Activated effector memory CD4-positive, alpha-beta T cell treated with Interleukin-2 at 50 U/mL for 16 hours (primary cell): ENCODE measurements at places on chromosomes 2 and 18.
A peak's percentile ranks its signal among the peaks of the same experiment; 100 is the strongest.

DNA sequence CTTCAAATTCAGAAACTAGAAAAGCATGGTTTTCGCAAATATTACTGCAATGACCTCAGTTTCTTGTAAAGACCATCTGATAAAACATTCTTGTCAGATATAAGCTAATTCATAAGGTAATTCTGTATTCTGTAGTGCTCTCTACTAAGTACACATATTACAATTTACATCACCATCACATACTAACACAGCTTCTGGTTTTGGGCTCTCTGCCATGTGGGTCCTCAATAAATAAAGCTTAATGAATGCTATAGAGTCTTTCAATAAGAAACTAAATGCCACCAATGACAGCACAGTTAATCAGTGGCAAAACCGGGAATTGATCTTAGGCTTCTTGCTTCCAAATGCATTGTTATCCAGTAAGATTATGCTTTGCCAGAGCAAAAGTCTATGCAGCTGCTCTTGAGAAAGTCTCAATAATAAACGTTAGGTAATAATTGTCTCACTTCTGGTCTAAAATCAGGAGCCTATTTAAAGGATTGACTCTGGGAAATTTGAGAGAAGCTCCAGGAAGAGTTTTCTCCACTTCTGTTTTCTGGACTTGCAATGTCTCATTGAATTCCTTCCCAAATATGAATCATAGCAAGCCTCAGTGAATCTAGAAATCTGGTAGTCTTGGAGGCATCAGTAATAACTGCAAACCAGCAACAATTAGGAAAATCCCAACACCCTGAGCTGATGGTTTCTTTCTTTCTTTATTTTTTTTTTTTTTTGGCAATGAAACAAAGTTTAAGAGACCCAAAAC, 67.9 kb upstream of the RAPGEF4 start:
- no peak for DNase-seq

DNA sequence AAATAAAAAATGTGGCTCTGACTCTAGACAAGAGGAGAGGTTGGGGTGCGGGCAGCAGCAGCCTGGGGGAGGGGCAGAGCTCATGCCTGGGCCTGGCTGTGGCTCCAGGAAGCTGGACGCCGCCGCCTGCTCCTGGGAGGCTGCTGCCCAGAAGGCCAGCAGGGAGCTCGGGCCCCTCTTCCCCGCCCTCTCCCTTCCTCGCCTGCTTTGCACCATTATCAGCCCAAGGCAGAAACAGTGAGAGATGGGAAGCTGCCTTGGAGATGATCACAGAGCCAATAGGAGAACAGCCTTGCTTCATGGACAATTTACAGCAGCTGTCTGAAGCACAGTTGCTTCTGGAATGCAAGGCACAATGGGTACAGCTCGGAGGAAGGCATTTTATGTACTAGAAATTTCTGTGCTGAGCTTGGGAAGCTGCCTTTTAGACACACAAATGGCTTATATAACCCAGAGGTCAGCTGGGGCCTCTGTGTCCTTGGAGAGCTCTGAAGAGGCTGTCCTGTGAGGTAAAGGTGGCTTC, 55.3 kb upstream of the AFF3 start:
- no peak for DNase-seq

- no peak for DNase-seq
Measured at GRCh38 chr18:8247700-8248099, 361.5 kb upstream of the RAB12 start.

- no peak for DNase-seq
Measured at GRCh38 chr2:66322506-66323260, 112.2 kb upstream of the MEIS1 start.

- no peak for DNase-seq
Measured at GRCh38 chr2:72920318-72921087, 3.2 kb downstream of the EMX1 start.

DNA sequence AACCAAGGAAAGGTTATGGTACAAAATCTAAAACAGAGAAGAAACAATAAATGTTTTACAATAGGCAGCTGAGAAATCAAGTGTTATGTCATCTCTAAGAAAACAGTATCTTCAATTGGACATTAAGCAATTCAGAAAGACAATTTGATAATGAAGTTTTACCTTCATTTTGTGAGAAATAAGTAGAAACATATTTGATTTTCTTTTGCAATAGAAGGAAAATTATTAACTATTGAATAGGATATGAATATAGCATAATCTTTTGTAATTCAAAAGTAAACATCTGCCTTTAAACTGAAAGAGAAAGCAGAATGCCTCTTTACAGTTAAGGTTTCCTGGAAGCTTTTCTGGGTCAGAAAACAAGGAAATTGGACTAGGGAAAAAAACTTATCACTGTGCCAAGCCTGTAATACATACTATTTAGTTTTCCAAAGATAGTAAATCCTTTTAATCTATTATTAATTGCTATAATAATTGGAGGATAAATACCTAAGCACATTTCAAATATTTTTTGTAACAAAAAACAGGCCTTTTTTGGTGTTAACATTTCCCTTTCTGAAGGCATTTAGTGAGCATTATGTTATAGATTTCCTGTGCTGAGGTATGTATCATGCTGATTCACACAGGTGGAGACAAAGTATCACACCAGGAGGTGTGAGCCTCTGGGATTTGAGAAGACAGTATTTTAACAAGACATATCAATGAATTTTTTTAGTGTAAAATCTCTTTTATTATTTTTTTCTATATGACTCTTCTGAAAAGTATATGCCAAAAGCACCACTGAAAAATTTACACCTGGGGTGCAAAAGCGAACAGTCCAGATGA, 947.0 kb upstream of the CDH2 start:
- DNase-seq, result no peak

DNA sequence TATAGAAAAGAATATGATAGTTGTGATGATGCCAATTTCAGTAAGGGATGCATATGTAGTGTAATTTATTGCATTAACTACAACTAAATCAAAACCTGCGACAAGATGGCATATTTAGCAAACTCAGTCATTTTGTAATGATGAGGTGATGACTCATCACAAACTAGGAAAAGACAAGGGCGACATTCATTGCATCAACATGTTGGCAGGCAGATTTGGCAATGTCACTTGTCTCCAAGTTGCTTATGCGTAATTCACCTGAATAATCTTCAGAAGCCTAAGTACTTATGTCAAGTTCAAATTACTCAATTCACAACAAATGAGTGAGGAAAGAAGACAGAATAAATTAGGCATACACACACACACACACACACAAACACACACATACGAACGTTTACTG, 273.2 kb upstream of the RGPD4 start:
- DNase-seq, result no peak

- no peak for DNase-seq
Measured at GRCh38 chr2:45258311-45258710, 249.1 kb upstream of the SIX2 start.

- DNase-seq, result no peak
Measured at GRCh38 chr2:105519516-105519915, 120.7 kb upstream of the FHL2 start.

GRCh38 chr2:204550751-204551511, 5.7 kb downstream of the PARD3B start:
- DNase-seq, result no peak

GRCh38 chr2:160418853-160419252, 74.8 kb downstream of the RBMS1 start:
- DNase-seq, result no peak

GRCh38 chr2:43609290-43609918, 13.6 kb upstream of the THADA start:
- no peak for DNase-seq

- DNase-seq, result peak; percentile 41
Measured at GRCh38 chr2:43221763-43222474, 4.5 kb downstream of the ZFP36L2 start.

DNA sequence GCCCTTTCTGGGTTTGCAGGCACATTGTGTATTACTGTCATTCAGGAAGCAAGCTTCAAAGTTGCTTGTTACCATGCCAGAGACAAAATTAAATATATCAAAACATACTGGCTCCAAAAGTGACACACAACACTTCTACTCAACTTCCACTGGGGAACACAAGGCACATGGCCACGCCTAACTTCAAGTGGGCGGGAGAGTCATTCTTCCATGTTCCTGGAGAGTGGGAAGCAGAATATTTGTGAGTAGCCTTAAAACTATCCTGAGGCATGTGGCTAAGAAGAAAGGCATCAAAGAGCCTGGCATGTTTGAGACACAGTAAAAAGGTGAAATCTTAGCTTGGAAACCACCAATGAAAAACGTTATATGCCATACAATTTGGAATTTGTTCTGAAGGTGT, 90.5 kb upstream of the TACR1 start:
- DNase-seq, result no peak

- DNase-seq, result no peak
Measured at GRCh38 chr2:201447086-201447485, 4.2 kb downstream of the TRAK2 start.

DNA sequence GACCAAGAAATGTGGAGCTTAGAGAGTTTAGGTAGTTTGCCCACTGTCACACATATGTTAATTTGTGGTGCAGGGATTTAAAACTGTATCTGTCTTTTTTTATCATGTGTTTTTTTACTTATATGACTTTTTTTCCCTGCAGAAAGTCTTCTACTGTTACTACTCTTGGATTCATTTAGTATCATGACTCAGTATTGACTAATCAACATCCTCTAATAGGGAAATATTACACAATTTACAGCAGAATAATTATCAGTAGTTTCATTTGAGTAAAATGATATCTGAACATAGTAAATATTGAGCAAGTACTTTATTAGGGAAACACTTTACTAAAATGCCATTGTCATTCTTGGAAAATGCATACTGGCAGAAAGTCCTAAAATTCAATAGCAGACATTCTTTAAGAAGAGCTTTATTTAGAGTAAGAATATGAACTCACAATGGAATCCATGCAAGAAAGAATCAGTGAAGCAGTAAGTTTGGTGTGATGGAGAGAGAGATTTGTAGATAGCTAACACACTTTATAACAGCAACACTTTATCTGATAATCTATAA, 425.9 kb upstream of the SLC8A1 start:
- DNase-seq, result no peak

DNA sequence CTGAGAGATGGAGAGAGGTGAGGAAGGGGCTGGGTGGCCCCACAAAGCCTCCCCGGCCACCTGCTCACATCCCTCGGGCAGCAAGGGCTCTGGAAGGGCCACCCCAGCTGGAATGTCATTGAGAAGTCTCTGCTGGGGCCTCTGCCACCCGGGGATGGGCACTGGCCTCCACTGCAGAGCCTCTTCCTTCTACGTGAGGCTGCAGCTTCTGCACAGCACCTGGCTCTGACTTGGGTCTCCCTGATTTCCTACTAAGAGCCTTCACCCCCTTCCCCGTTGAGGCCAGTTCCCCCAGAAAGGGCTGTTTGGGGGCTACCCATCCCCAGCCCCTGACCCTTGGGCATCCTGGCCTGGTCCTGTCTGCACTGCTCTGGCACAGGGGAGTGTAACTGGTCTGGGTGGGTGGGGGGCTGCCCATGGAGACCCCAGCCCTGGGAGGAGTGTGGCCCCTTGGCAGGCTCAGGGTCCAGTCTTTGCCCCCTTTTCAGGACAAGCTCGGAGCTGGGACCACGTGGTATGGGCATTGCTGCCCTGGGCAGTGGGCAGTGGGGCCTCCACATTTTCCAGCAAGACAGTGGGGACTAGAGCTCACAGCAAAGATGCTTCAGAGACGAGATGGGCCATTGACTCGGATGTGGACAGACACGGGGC, 5.6 kb downstream of the PDCD1 start:
- no peak for DNase-seq

DNA sequence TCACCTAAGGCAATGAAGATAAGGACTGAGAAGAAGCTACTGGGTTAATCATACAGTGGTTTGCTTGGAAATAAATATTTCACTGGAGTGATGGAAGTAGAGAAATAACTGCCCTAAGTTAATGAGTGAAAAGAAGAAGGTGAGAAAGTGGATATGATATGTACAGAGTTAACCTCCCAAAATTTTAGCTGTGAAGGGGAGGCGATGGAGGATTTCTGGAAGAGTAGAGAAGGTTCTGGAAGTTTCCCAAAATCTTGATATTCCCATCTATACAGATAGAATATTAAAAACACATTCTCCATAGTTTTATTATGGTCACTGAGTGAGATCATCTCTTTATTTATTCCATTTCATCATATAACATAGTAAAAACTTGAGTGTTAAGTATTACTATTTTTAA, 296.6 kb upstream of the RGPD4 start:
- DNase-seq, result no peak

DNA sequence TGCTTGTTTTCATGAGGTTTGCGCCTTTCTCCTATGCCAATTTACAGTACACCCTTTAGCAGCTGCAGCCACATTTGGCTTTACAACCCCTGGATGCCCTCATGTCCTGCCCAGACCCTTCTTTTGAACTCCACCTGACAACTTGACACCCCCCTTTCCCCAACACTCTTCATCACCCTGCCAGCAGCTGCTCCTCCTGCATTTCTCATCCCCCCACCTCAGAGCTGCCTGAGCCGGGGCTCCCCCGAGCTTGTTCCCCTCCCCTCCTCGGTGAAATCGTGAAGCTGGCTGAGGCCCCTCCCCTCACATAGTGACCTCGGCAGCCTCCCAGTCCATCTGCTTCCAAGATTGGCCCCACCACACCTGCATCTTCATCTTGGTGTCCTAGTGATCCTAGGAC, 40.5 kb downstream of the LRRFIP1 start:
- DNase-seq, result no peak

DNA sequence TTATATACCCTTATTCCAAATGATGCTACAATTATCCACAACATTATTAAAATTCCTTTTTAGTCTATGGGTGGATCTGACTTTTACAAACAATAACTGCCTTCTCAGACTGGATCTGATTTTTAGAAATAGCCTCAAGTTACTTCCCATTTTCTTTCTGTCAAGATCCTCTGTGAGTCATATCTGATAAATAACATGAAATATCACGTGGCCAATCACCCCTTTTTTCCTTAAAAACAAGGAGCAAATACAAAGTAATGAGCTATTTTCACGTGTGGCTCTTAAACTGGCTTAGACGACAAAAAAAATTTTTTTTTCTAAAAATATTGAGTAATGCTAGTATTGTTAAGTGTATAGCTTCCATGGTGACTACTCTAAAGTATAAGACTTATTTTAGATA, 6.7 kb downstream of the PELI1 start:
- DNase-seq, result no peak

GRCh38 chr2:168517816-168518215, 61.7 kb downstream of the CERS6 start:
- no peak for DNase-seq

DNA sequence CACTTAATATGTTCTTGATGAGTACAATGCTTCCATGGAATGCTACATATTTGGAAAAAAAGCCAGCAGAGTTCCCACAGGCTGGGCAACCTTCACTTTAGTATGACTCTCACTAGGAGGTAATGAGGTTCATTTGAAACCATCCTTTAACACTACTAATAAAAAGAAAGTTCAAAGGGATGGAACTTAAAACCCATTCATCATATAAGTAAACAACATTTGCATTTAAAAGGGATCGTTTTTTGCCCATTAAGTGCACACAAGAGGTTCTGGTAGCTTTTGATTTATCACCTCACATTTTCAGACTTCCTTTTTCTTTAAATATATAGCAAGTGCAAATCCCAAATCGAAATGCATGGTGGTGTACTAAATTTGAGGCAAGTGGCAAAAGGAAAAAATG, 270.8 kb upstream of the DCC start:
- no peak for DNase-seq

DNA sequence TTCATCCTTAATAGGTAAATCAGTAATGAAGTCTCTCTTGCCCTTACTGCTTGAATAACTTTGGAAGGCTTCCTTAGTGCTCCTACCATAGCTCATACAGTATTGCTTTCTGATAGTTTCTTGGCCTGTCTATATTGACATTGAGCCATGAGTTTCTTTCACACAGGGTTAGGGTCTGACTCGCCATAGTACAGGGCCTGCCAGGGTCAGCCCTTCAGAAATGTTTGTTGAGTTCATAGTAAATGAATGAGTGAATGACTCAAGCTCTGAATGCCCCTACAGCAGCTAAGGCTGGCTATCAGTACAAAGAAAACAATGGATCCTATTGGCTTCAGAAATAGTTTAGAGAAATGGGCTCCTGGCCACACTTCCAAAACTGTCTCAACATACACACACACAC, 65.0 kb upstream of the LRATD1 start:
- DNase-seq, result no peak
